ENCODE measurements at places on chromosomes 5 and 9.

- DNase-seq: no peak
These were observed 24.9 kb downstream of the PCDHGC5 start for GRCh38 chr5:141513627-141514329.

GRCh38 chr9:137406876-137407589 is 15.9 kb downstream of the EXD3 start:
- peak; percentile 20 for DNase-seq

DNA sequence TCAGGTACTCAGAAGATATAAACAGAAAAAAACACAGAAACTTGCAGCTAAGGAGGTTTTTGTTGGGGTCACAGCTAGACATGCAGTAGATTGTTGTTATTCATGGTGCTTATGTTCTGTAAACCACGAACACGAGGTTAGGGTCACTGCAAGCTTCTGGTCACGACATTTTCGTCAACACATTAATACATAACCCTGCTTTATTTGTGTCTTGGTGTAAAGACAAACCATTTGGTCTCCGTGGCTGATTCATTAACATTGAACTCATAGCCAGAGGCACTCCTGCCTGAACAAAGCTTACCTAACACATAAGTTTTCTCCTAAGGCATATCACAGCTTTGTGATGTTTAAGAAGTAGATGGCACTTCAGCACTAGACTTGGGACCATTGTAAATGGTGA is 16.9 kb downstream of the TEK start:
- no peak for DNase-seq

DNA sequence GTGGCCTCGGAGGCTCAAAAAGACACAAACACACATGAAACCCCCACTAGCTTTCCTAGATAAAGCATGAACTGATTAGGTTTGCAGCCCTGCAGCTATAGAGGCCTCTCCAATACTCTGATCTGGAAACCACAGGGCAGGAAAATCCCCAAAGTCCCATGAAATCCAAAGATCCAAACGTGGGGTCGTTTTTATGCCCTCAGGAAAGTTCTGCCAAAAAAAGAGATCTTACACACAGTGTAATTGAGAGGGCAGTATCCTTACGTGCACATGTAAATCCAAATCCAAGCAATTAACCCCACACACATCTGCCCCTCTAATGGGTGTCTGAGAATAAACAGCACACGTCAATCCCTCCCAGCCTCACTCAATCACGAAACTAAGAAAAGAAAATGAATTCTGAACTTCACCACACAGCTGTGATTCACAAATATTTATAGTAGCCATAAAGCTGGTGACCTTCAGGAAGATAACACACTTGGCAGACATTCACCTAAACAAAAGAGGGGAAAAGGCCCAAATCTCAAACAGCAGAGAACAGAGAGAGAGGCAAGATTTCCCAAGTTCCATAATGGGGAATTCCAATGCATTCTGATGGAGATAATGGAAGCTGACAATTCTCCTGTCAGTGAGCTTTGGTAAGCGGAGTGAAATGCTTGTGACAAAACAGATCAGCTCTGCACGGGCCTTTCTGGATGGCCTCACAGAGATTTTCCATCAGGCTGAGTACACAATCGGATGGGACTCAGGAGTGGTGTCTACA is 114.2 kb downstream of the SEMA5A start:
- no peak for DNase-seq

GRCh38 chr9:92402360-92402759 is 2.0 kb downstream of the OGN start:
- DNase-seq: no peak

- DNase-seq: no peak
These were observed 275.9 kb upstream of the ZNF462 start for GRCh38 chr9:106587042-106587441.

GRCh38 chr5:105544300-105544699 is 1981.7 kb upstream of the NUDT12 start:
- peak; percentile 5 for DNase-seq

DNA sequence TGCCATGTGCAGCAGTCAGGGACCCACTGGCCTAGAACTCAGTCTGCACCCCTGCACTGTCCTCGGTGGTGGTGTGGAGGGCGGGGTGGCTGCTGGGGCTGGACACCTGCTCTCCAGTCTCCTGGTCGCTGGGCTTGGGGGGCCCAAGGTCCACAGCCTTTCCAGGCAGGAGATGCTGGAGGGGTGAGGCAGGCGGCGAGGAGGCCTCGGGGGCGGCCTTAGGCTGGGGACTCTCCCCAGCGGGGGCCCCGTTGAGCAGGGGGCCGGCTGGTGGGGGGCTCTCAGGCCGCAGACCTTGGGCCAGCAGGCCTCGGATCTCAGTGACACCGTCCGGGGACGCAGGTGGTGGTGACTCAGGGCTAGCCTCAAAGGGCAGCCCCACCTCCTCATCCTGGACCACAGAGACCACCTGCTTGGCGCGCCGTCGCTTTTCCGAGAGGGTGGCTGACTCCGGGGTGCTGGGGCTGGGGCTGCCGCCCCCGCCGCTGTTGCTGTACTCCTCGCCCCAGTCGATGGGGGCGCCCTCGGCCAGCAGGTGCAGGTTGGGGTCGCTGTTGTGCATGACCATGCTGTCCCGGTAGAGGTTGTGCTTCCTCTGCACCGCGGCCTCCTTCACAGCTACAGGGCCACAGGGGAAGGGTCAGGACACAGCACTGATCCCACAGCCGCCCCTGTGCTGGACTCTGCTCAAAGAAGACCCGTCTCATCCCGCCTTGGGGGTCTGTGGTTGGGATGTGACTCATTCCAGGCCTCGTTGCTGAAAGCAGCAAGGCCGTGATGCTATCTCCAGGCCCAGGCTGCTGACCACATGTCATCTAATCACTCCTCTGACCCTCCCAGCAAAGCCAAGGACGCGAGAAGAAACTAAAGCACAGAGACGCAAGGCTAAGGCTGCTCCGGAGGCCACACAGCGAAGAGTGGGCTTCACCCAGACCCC is 55.8 kb downstream of the LRSAM1 start:
- DNase-seq: no peak

DNA sequence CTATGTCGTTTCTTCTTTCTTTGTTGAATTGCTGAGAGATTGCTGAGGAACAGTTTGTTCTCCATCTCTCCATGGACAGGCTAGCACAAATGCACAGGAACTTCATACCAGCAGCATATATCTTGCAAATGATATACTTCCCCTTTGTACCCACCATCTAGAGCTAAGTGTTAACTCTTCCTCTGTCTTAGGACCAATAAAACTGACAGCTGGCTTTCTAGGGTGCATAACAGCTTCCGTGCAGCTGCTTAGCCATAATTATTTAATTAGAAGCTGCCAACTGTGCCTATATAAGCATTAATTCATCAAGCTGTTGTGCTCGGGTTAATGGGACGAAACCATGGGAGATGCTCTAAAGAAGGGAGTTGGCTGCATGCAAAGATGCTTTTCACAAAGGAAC is 38.7 kb downstream of the KCTD16 start:
- DNase-seq: peak; percentile 19

- peak; percentile 68 for DNase-seq
These were observed 61.1 kb upstream of the ARAP3 start for GRCh38 chr5:141742866-141743851.

- no peak for DNase-seq
These were observed 16.4 kb upstream of the ZNF474 start for GRCh38 chr5:122112733-122113558.

GRCh38 chr9:116697887-116698286 is 10.8 kb downstream of the TRIM32 start:
- DNase-seq: no peak

DNA sequence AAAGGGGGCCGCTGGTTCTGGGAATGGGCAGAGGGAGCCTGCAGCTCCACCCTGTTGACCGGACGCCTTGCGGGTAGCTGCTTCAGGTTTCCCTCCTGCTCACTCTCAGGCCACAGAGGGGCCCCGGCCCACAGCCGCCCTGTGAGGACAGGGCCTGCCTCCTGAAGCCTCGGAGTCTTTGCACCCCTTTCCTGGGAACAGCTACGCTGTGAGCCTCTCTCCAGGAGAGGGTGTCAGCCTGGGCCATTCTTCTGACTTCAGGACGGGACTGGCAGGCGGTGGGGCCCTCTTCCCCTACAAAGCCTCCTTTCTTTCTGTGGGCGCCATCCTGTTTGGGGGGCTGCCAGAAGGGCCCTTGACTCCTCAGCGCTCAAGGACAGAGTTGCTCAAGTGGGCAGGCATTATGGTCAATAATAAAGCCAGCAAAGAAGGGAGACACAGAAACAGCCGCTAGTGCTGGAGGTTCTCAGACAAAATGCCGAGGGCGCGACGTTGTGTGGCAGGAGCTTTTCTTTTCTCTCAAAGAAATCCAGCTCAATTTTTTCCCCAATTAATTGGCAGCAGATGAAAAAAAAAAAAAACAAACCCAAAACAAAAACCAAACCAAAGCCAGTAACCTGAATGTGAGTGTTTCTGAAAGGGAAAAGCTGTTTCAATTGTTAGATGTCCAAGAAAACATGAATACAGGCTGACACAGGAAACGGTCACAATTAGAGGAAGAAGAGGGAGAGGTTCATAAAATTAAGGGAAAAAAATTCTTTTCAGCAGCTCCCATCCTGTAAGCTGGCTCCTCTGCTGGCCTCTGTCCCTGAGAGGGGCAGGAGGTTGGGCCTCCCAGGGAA is 12.8 kb upstream of the SLC25A51 start:
- no peak for DNase-seq

GRCh38 chr5:176788091-176788490 is 22.3 kb upstream of the UNC5A start:
- DNase-seq: no peak

DNA sequence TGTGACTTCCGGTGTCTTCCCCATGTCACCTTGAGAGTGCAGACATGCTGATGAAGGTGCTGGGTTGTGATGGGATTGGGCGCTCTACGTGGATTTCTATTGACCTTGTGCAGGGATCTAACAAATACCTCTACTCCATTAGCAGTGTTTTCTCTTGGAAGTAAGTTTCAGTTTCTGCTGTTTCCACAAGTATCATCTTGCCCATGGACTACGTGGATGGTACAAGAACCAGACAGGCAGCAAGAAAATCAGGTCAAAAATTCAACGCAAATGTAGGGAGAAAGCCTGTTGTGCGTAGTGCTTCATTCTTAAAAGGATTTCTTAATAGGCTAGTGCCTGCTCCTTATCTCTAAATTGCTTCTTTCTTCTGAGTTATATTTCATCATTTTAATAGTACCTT is 60.8 kb downstream of the AOPEP start:
- DNase-seq: no peak

DNA sequence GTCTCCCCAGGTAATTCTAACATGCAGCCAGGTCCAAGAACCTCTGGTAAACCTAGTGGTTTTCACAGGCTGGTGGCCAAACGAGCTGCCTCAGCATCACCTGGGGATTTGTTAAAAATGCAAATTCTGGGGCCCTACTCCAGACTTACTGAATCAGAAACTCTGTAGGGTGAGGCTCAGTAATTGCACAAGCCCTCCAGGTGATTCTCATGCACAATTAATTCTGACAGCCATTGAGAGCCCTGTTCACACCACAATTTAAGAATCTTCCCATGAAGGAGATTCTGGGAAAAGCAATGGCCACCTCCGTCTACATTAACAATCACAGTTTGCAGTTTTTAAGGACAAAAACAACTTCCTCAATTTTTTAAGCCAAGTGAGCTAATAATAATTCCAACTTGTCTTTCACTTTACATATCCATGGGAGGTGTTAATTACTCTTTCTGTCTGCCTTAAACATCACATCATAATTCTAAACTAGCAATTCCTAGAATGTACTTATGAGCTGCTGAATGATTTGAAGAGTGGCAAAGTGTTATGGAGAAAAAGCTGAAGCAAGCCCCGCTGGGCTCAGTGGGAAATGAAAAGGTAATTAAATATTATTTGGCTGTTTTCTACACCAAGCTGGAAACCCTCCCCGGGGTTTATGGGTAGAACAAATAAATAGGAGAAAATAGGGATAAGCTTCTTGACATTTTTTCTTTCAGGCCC is 70.0 kb downstream of the GLDC start:
- DNase-seq: no peak

DNA sequence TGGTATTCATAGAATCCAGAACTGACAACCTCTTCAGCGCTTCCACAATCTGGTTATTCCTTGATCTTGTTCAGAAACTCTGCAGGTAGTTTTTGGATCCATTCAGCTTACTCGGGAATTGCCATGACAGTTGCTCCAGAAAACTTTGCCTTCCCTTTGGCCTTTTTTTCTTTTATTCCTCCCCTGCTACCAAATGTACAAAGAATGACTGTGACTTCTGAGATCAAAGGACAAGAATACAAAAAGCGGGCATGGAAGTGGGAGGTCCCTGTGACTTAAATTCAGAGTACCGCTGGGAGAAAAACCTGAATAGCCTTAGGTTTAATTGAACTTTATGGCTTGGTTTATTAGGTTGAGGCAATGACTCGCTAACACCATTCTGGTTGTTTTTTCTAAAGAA is 59.5 kb downstream of the ADGRV1 start:
- DNase-seq: no peak

- DNase-seq: peak; percentile 8
These were observed 1208.2 kb upstream of the C9orf72 start for GRCh38 chr9:28781481-28781880.

DNA sequence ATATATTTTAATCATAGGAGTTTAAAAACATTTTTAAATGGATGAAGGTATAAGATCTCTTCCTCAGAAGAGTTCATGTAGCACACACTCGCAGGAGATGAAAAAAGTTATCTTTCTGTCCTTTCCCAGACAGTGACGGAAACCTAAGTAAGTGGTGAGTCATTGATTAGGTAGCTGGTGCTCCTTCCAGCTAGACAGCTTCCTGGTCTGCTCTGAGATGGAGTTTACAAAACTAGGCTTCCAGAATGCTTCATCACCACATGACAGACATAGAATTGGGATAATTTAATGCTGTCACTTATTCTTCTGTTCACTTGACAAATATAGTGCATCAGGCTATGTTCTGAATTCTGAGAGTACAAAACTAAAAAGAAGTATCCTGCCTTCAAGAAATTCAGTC is 2393.0 kb upstream of the C9orf72 start:
- DNase-seq: no peak

GRCh38 chr9:123276551-123276950 is 8.2 kb upstream of the STRBP start:
- no peak for DNase-seq

DNA sequence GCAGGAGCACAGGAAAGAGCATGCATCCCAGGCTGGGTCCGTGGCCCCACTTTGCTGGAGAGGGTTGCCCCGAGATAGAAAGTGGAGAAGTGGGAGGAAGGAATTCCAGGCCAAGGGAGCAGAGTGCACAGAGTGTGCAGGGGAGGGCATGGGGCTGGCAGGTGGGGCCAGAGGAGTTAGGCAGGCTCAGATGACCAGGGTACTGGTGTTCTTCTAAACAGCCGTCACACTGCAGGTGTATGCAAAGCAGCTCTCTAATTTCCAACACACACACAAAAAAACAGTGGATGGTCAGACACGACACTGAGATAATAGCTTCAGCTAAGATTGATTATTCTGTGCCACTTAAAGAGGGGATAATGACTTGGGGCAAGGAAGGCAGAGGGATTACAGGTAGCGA is 212.2 kb downstream of the MTRR start:
- peak; percentile 68 for DNase-seq
